ENCODE measurements at places on chromosomes 13 and 19.

- DNase-seq: no peak
These were observed 4.0 kb downstream of the FXYD3 start for GRCh38 chr19:35119578-35120155.

DNA sequence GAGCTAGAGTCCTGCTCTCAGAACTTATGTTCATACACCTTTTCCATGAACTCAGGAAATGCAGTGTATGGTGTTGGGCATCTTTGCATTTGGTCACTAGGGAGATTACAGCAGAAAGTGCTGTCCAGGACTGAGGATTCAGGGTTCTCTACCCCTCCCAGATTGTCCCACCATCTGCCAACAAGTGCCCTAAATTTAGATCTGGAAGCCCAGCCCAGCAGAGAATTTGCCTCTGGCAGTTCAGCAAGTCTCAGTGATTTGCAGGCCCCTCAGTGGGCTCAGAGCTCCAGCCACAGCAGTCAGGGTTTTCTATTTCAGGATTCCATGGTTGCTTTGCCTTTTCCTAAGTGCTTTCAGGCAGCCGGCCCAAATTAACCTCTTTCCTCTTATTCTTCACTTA is 23.4 kb downstream of the CNFN start:
- no peak for DNase-seq

GRCh38 chr19:9139609-9140158 is 513 bp upstream of the ZNF317 start:
- no peak for DNase-seq

- no peak for DNase-seq
These were observed 144.4 kb downstream of the DIAPH3 start for GRCh38 chr13:60019119-60019993.

Measured in esophagus squamous epithelium (tissue), 5 donors.